Cardiac ventricle fibroblast (primary cell): ENCODE measurements at places on chromosomes 5 and 9. TPM values are rescaled to one million over a fixed set of nuclear protein-coding genes. Genes with fewer than 3 reads are reported as not detected.

Gene UGT3A2
- total RNA-seq: not detected in 2 replicates

Gene PCDHGA7
- 9.9 and 10.7 TPM in 2 replicates for total RNA-seq

Gene TXNDC8
- total RNA-seq: not detected in 2 replicates

Gene SLC34A3
- total RNA-seq: not detected in 2 replicates

Gene PCDHA5
- not detected in 2 replicates for total RNA-seq

Gene IL9
- not detected in 2 replicates for total RNA-seq

Gene PRELID2
- 0.87 and 1.7 TPM in 2 replicates for total RNA-seq

Gene AGXT2
- not detected in 2 replicates for total RNA-seq

Gene SPINK6
- total RNA-seq: 1.1 and 1.2 TPM in 2 replicates

Gene SNX18
- total RNA-seq: 69.2 and 70.3 TPM in 2 replicates

Gene PWWP2A
- total RNA-seq: 21.3 and 24.3 TPM in 2 replicates

Gene LRRTM2
- total RNA-seq: under 0.01 and 4.4 TPM in 2 replicates

Gene RAD1
- 14.4 and 15.8 TPM in 2 replicates for total RNA-seq

Gene MOB3B
- 0.06 and 0.15 TPM in 2 replicates for total RNA-seq

Gene PFN3
- not detected in 2 replicates for total RNA-seq

Gene FAM163B
- 0.15 and 0.81 TPM in 2 replicates for total RNA-seq

Gene DIRAS2
- 1.1 and 1.9 TPM in 2 replicates for total RNA-seq

Gene EFNA5
- total RNA-seq: 2.2 and 4.6 TPM in 2 replicates

Gene DBH
- not detected in 2 replicates for total RNA-seq

Gene OGN
- 25.6 and 25.9 TPM in 2 replicates for total RNA-seq

Gene LHX6
- 0.05 and 0.81 TPM in 2 replicates for total RNA-seq

Gene SOHLH1
- total RNA-seq: not detected in 2 replicates

Gene FST
- total RNA-seq: 10.0 and 10.8 TPM in 2 replicates

Gene GFRA3
- total RNA-seq: not detected in 2 replicates

Gene PCDHGA12
- 41.9 and 43.9 TPM in 2 replicates for total RNA-seq
